Esophagus mucosa (tissue), 1 donor: ENCODE measurements at places on chromosomes 2 and 18. TPM values are rescaled to one million over a fixed set of nuclear protein-coding genes. Genes with fewer than 3 reads are reported as not detected.
A peak's percentile ranks its signal among the peaks of the same experiment; 100 is the strongest.

The LBX2 gene
- 0.32 TPM for total RNA-seq

The LIMS3 gene
- total RNA-seq = not detected

The ARHGAP15 gene
- 2.6 TPM for total RNA-seq

The MEP1B gene
- total RNA-seq = not detected

The MAPRE2 gene
- 4.5 TPM for total RNA-seq

The VRK2 gene
- total RNA-seq = 32.6 TPM

The CTAGE1 gene
- not detected for total RNA-seq

The ZDBF2 gene
- 5.6 TPM for total RNA-seq

The STAT4 gene
- total RNA-seq = 0.88 TPM

The ALK gene
- 0.04 TPM for total RNA-seq

- no peak for ATAC-seq
Observed at GRCh38 chr2:201432621-201433393, 18.5 kb downstream of the TRAK2 start.

- no peak for ATAC-seq
Observed at GRCh38 chr2:65782996-65783650, 350.7 kb upstream of the SPRED2 start.

- no peak for ATAC-seq
Observed at GRCh38 chr18:457521-458412, 42.7 kb downstream of the COLEC12 start.

DNA sequence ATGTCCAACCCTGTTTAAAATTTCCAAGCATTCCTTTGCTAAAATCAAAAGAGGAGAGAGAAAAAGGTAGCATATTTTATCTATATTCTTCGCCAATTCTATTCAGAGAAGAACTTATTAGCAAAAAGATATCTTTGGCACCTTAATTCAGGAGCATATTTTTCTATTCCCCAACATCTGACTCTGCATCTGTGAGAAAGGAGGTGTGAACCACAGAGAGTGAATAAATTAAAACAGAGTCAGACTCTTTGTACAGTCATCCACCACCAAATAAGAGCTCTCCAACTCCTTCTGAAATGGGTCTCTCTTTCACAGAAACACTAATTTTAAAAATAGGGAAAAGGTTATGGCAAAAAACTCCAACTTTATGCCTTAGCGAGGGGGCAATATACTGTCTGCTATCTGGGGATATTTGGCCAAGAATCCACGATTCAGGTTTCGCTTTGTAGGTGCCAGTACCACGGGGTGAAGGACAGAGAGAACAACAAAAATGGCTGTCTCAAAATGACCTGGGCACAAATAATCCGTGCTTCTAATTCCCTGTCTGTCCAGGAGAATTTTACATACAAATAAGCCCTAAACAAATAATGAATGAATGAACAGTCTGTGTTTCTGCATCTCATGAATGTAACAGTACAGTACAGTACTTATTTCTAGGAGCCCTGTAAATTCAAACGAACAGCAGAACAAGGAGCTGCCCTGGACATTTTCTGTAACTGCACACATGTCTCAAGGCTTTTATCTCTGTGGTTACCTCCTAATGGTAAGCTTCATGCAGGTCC is 43.4 kb downstream of the EPB41L3 start:
- no peak for ATAC-seq

- ATAC-seq = no peak
Observed at GRCh38 chr2:12539776-12540562, 176.8 kb upstream of the TRIB2 start.

DNA sequence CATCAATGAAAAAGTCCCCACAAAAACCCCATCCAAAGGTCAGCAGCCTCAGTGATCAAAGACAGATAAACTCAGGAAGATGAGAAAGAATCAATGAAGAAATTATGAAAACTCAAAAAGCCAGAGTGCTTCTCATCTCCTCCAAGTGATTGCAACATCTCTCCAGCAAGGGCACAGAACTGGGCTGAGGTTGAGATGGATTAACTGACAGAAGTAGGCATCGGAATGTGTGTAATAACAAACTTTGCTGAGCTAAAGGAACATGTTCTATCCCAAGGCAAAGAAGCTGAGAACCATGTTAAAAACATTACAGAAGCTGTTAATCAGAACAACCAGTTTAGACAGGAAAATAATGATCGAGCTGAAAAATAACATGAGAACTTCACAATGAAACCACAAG is 442.8 kb upstream of the SYT4 start:
- ATAC-seq = no peak

- ATAC-seq = no peak
Observed at GRCh38 chr2:96082211-96083063, 33.9 kb downstream of the ADRA2B start.

GRCh38 chr18:74905247-74905646 is 303.7 kb downstream of the PTGR3 start:
- no peak for ATAC-seq

- no peak for ATAC-seq
Observed at GRCh38 chr2:98448441-98449145, 3.9 kb downstream of the INPP4A start.

DNA sequence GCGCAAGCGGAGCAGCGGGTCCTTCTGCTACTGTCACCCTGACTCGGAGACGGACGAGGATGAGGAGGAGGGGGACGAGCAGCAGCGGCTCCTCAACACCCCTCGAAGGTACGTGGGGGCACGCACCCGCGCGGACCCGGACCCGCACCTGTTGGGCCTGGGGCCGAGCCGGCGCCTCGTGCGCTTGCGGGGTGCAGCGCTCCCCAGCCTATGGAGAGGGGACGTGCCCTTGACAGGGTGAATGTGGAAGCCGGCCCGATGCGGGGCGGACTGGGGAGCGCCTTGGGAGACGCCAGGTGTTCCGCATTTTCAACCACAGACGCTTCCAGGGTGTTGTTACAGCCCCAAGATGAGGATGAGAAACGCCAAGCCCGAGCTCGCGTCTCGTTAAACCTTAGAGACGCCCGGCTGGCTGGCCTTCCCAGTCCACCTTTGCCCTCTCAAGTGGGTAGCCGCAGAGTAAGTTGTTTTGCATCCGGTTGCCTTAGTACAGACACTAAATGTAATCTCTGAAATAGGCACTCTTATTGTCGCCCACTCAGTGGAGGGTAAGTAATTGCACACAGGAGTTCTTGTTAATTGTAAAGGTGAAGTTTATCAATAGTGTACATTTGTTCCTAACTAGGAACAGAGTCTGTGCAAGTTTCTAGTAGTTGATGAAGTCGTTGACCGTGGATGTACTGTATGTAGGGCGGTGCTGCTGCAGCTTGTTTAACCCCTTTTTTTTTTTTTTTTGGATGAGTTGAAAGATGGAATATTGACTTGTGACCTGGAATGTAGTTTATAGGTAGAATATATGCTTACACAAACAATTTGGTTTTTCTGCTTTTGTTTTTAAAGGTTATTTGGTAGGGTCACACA is 815 bp downstream of the GMCL1 start:
- ATAC-seq = peak; percentile 54

- ATAC-seq = no peak
Observed at GRCh38 chr2:10042301-10043161, 819 bp upstream of the KLF11 start.

GRCh38 chr2:239958473-239958765 is 66.7 kb downstream of the NDUFA10 start:
- ATAC-seq = no peak

DNA sequence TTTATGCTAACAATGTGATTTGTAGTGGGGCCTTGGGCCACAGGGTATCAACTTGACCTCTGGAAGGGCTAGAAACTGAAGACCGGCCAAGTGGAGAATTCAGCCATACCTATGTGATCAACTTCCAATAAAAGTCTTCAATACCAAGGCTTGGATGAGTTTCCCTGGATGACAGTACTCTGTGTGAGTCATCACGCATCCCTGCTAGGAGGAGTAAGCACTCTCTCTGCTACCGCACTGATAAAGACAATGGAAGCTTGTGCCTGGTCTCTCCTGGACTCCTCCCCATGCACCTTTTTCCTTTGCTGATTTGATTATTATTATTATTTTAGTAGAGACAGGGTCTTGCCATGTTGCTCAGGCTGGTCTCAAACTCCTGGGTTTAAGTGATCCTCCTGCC is 58.1 kb downstream of the SKA1 start:
- no peak for ATAC-seq

DNA sequence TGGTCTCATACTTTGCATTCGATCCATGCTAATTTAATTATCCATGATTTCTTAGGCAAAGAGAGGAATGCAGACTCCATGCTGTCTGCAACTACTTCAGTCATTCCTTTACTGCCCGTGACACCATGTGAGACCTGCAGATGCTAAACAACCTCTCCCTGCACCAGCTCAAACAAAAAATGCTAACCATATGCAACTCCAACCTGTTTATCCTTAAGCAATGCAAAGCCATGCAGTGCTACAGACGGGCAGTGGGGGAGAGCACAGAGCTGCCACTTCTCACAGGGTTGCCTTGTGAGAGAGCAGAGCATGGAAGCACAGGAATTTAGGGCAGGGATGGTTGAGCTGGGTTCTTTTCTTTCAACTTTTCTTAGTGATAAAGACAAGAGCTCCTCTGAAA is 74.9 kb upstream of the KLHL14 start:
- no peak for ATAC-seq

DNA sequence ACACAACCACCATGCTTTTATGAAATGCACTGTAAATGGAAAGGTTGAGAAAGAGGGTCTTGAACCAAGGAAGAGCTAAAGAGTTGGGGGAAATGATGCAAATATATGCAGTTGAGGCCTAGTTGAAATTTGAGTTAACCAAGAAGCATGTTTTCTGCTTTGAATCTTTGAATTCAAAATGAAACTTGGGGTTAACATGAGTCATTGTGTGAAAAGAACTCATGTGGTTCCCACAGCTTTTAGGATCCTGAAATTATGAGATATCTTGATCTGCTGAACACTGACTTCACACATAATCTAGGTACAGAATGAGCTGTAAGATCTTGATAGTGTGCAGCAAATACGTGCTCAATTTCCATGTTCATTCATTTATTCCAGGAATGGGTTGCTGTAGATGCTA is 422.9 kb upstream of the TRIB2 start:
- no peak for ATAC-seq

DNA sequence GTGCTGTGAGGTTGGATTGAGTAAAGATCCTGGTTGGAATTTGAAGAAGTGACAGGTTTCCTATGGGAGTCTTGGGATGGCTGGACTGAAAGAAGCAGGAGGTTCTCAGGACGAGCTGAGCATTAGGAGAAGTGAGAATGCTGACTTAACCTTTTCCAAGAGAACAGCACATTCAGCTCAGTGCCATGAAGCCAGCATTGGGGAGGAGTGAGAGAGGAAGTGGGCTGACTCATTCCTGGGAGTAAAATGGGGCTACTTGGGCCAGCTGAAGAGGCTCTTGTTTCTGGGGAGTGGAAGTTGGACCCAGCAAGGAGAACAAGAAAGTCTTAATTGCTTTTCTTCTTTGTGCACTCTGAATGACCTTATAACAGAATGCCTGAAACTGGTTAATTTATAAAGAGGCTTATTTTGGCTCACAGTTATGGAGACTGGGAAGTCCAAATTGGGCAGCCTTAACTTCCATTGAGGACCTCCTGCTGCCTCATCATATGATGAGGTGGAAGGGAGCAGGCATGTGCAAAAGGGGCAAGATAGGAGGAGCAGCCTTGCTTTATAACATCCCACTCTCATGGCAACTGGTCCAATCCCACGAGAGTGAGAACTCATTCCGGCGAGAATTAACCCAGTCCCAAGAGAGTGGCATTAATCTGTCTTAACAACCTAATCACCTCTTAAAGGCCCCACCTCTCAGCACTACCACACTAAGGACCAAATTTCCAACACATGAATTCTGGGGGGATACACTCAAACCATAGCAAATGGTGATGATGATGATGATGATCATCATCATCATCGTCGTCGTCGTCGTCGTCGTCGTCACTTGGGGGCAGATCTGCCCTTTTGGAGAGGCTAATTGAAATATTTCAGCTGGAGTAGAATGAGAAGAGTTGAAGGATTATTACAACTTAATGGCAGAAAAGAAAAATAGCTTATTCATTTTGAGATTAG is 26.1 kb downstream of the DGUOK start:
- ATAC-seq = peak; percentile 65

DNA sequence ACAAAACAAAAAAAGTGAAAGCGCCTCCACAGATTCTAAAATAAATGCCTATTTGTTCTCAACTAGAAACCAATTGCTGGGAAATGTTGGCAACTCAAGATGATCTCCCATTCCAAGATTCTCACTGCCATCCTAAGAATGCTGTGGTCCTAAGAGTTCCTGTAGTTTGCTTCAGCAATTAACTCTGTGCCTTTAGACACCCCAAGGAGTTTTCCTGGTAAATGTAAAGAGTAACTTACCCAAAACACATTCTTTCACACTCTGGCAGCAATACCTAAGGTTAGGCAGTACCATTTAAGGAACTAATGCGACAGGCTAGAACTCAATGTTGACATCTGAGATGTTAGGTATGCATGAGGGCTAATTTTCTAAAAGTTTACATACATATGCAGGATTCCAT is 58.8 kb upstream of the TANK start:
- ATAC-seq = no peak

DNA sequence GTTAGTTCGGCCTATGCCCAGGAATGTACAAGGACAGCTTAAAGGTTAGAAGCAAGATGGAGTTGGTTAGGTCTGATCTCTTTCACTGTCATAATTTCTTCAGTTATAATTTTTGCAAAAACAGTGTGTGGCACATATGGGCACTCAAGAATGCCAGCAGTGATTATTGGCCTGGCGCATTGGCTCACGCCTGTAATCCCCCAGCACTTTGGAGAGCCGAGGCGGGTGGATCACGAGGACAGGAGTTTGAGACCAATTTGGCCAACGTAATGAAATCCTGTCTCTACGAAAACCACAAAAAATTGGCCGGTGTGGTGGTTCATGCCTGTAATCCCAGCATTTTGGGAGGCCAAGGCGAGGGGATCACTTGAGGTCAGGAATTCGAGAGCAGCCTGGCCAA is 75.7 kb upstream of the MSH2 start:
- no peak for ATAC-seq

GRCh38 chr2:64771737-64772136 is 118.0 kb upstream of the SERTAD2 start:
- ATAC-seq = no peak

GRCh38 chr18:55338978-55339650 is 248.9 kb downstream of the TCF4 start:
- no peak for ATAC-seq

DNA sequence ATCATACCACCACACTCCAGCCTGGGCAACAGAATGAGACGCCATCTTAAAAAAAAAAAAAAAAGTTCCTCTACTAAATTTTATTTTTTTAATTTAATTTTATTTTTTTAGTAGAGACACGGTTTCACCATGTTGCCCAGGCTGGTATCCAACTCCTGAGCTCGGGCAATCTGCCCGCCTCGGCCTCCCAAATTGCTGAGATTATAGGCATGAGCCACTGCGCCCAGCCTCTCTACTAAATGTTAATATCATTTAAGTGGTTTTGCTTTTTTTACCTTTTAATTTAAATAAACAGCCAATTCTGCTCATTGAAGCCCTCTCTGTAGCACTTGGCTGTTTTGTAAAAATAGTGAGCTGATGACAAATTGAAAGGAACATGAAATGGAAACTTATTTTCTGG is 9.2 kb downstream of the RAB17 start:
- no peak for ATAC-seq

DNA sequence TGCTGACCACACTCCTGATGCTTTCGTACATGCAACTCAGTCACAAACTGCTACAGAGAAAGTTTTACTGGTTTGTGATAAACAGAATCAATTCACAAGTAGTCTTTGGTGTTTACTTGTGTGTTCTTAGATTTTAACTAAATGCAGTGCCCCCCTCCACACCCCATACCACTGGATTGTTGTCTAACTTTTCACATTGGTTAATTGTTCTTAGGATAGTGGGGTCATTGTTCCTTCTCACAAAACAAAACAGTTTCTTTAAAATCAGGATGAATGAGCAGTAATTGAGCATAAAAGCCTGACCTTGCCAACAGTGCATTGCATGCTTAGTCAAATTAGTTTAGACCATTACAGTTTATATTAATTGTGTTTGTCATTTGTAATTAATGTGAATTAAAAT is 14.1 kb upstream of the PNPT1 start:
- no peak for ATAC-seq
